Bronchial epithelial cell (primary cell): ENCODE measurements at places on chromosomes 13 and 19.
A peak's percentile ranks its signal among the peaks of the same experiment; 100 is the strongest.

DNA sequence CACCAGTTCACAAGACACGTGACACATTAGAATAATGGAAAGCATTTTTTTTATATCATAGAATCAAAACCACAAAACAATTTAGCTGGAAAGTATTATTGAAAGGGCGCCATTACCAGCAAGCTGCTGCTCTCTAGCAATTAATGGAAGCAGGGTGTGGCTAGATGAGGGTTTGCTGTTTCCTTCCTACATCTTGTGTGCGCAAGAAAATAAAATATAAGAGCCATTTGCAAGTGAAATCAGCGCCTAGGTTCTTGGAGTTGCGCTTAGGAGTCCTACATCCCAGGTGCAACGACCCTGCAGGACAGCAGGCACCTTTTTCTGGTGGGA is 140.9 kb downstream of the ZNF536 start:
- no peak for DNase-seq

DNA sequence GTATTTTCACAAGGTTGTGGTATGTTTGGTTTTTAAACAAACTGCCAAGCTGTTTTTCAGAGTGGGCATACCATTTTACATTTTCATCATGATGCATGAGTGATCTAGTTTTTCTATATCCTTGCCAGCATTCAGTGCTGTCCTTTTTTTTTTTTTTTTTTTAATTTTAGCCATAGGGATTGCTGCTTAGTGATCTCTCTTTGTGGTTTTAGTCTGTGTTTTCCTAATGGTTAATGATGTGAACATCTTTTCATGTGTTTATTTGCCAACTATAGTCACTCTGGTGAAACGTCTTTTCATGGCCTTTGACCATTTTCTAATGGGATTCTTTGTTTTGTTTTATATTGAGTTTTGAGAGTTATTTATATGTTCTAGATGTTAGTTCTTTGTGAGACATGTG is 59.7 kb downstream of the SHISA2 start:
- no peak for DNase-seq

DNA sequence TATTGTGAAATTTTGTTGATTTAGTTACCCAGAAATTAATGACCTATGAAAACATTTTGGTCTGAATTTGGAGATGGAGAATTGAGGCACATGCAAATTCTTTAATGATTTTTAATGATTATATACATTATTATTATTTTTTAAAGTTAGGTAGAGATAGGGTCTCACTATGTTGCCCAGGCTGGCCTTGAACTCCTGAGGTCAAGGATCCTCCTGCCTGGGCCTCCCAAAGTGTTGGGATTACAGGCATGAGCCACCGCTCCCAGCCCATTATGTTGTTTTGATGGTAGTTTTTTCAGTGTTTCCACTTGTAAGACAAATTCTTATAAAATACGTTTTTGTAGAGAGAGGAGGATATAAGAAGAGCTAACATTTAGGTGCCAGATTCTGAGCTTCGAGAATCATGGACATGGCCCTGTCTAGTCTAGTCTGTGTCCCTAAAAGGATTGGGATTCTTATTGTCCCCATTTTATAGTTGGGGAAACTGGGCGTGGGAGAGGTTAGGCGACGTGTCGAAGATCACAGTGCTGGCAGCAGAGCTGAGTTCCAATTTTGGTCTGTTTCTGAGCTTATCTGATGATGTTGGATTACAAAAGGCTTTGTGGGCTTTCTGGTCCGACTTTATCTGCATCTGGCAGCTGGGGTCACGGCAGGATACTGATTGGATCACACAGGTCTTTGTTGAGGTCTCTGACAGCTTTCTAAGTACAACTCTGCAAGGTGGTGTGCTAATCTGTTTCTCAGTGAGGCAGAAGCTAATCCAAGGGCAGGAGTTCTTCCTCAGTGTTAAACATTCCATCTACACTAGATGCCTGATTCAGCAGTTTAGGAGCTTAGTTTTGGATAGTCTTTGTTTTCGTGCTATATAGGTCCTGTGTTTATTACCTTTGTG is 7.5 kb upstream of the WDR88 start:
- no peak for DNase-seq

GRCh38 chr13:99144306-99144705 is 56.3 kb upstream of the UBAC2 start:
- DNase-seq: no peak

- DNase-seq: no peak
Observed at GRCh38 chr13:51697181-51697580, 106.8 kb downstream of the DHRS12 start.

DNA sequence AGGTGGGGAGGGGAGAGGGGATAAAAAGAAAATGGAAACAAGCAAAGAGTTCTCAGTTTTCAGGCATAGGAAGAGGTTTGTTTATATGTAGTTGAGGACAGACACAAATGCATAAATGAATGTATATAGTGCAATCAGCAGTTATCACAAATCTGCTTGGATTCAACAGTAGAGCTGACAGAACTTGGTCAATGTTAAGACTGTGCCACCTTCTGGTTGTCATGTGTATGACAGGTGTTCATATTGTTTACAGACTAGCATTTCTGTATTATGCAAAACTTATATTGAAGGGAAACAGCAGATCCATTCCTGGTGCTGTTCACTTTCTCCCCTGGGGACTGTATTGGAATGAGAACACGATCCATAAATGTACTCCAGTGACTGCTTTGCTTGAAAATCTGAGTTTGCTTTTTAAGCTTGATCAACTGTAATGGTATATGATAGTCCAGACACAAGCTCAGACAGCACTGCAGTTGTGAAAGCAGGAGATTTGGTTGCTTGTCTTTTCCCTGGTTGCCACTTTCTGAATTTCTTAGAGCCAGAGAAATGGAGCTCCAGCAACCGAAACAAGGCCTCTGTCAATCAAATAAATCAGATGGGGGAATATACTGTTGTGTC is 319.5 kb upstream of the OBI1 start:
- DNase-seq: peak; percentile 65

DNA sequence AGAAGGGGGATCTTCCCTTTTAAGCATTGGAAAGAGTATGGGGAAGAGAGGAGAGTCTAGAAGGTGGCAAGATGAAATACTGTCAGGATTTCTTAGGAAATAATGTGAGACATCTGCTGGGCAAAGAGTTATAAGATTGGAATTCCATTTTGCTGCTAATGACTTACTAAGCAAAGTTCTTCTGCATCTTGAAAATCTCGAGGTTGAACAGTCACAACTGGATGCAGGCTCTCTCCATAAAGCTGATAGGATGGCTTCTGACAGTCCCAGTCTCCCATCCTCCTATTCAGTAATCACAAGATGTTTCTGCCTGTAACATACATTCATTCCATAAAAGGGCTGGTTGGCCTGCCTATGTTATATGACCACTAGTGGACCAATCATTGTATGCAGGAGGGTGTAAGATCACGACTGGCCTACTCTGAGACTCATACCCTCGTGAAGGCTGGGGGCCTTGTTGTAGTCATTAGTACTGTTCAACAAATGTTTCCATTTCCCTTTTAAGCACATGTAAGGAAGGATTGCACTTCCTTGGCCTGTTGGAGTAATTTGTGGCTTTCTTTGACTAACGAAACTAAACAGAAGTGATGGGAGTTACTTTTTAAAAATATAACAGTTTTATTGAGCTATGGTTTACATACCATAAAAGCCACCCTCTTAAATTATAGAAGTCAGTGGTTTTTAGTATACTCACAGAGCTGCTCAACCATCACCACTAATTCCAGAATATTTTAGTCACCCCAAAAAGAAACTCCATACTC is 45.0 kb upstream of the TDRD3 start:
- DNase-seq: no peak
